ENCODE measurements at places on chromosomes 12 and 14.

DNA sequence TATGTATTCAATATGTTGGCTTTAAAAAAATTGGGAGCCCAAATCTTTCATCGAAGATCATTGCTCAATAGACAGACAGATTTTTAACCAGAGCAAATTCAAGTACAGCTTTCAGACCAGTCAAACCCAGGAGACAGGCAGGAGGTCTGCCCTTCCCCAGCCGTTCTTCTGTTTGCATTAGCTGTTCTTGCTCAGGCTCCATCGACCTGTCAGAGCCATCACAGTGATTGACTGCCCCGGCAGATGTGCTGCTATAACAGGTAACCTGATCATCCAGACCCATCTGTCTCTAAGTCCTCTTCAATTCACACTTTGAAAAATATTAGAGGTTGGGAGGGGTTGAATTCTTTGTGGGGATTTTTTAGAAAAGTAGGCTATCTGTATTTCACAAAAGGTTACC is 453.5 kb downstream of the FOXG1 start:
- DNase-seq = no peak

GRCh38 chr12:3032770-3033538 is 44.2 kb upstream of the TSPAN9 start:
- DNase-seq = no peak

DNA sequence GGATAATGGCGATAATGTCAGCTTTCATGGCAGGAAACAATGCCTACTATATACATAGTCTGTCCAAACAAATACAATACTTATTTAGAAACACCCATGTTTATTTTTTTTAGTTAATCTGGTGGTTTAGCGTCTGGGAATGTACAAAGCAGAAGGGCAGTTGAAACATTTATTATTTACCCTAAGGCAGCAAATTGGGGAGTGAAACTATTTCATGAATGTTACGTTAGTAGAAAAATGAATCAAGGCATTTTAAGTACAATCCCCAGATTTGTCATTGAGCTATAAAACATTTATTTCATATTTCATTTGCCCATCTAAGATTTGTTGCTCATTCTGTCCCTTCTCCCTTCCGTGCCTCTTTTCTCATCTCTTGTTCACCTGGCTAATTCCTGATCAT is 87.1 kb upstream of the ATF1 start:
- no peak for DNase-seq

DNA sequence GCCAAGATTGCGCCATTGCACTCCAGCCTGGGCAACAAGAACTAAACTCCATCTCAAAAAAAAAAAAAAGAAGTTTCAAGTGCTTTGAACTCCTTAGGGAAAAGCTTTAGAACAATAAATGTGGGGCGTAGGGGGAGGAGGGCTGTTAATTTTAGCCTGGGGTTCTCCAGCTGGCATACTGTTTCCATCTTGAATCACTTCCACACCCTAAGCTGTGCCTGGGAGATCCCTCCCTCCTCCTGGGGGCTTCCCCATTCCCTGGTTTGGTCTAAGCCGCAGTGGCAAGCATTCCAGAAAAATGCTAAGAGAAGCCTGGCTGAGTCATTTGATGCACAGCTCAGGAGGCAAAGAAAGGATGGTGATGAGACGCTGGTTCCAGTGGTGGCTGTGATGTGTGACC is 2.3 kb upstream of the ZNF384 start:
- no peak for DNase-seq

- DNase-seq = no peak
Measured at GRCh38 chr14:104644656-104645378, 40.2 kb upstream of the TMEM179 start.

DNA sequence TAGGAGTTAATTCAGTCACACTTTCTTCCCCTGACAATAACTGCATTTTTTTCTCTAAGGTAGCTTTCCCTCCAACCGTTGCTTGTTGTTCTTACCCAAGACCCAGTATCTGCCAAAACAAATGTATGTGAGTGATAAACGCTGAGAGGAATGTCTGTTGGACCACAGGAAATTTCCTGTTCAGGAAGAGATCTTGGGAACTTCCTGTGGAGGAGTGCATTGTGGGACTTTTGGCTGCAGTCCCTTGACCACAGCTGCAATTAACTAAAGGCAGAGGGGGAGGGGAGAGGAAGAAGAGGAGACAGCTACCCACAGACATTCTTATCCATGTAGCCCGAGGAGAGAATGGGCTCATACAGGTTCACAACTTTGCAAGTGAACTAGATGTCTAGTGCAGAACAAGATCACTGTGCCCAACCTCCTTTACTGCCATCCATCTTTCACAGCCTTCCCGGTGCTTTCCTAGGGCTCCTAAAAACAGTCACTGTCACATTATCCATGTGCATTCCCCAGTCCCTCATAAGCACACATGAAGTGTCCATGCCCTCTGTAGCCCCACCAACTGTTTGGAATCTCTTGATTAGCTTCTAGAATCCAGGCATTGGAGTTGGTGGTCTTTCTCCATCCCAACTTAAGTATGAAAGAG is 149.5 kb downstream of the ETV6 start:
- no peak for DNase-seq

DNA sequence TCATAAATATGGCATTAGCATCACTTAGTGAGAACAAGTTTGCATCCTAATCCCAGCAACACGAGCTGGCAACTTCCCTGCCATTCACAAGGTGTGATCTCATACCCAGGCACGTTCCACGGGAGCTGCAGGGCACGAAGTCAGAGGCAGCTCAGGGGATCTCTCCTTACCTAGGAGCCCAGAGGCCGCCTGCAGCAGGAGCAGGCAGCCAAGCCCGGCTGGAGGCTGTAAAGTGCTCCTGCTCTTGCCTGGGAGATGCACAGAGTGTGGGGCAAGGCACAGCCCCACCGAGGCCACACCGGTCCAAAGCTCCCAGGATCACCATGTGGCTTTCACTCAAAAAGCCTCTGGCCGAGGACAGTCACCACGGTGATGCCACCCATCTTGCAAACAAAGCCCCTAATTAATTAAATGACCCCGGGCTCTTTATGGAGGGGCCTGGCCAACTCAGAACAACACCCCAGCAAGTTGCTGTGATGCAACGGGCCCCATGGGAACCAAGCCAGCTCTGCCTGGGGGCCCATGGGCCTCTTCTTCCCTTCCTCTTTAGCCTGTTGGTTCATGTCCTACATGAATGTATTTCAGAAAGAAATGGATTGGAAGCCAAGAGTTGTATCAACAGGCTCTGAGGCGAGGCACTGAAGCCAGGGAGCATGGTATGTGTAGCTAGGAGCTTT is 26.5 kb downstream of the NUAK1 start:
- DNase-seq = no peak

GRCh38 chr12:42482041-42482747 is 107.4 kb downstream of the PRICKLE1 start:
- DNase-seq = no peak

- DNase-seq = no peak
Measured at GRCh38 chr12:95200128-95200894, 17.0 kb downstream of the FGD6 start.

GRCh38 chr12:93705237-93705636 is 28.1 kb downstream of the CRADD start:
- no peak for DNase-seq

- no peak for DNase-seq
Measured at GRCh38 chr12:57848208-57848607, 1.7 kb upstream of the CTDSP2 start.

GRCh38 chr14:59101476-59101875 is 87.0 kb upstream of the DAAM1 start:
- DNase-seq = no peak

DNA sequence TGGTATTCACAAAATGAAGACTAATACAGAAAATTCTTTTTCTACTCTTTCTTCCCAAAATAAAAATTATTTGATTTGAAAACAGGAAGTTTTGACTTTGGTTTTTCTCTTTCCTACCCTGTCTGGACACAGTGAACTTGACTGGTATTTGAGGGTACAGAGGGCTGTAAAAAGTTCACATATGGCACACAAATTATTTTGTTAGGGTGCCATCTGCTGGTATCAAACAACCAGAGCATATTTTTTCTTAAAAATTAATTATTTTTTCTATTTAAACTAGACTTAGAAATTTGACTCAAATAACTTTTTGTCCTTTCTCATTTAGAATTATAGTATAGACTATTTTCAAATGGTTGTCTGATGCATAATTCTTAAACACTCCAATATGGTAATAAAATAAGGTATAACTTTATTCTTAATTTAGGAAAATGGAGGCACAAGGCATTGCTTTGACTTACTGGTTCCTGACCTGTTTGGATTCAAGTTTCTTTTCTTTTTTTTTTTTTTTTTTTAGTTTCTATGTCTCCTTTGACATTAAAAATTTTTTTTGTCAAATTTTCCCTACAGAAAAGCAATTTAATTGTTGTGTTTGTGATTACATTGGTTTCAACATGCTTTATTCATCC is 390.6 kb downstream of the PRKD1 start:
- no peak for DNase-seq

DNA sequence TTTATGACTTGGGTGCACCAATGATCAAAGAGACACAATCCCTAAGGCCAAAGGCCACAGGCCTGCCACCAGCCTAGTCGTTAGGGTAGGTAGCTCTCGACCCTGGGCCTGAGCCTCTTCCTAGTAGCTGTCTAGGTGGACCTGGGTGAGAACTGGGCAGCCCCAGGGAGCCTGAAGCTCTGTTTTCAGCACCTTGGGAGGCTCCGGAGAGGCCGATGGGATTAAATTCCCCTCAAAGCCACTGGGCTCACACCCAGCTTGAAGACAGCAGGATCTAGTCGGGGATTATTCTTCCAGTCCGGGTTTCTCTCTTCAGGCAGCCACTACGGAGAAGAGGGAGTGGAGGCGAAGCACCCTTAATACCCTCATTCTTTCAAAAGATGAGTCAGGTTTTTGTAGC is 79.8 kb downstream of the TMEM260 start:
- DNase-seq = no peak

- DNase-seq = no peak
Measured at GRCh38 chr12:116431677-116432300, 127.4 kb upstream of the MAP1LC3B2 start.

DNA sequence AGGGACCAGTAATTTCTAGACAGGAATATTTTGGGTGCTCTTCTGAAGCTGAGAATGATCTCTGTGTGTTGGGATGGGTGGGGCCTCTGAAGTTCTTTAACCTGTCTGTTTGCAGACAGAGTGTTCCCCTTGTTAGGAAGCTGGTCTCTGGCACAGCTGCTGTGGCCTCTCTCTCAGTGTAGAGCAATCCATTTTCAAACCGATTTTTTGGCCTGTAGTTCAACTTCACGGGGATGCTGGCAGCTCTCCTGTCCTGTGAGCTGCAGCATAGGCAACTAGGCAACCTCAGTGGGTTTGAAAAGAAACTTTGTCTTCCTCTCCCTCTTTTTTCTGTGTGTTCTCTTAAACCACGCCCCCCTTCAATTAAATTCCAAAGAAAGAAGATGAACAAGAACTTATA is 69.1 kb downstream of the SMOC1 start:
- no peak for DNase-seq

DNA sequence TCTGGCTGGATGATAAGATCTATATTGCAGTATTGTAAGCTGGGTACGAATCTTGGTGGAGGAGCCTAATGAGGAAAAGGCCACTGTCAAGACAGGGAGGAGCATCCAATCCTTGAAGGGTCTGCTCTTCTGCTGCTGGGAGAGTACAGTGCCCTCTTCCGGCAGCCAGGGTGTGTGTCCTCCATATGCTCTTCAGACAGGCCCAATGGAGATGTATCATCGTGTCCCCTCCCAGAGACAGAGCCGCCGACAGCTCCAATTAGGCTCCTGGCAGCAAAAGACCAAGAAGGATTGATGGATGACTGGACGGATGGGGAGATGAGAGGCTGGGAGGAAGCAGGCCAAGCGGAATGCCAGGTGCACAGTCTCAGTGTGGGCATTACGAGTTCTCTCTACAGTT is 51.6 kb upstream of the PIWIL1 start:
- DNase-seq = no peak

DNA sequence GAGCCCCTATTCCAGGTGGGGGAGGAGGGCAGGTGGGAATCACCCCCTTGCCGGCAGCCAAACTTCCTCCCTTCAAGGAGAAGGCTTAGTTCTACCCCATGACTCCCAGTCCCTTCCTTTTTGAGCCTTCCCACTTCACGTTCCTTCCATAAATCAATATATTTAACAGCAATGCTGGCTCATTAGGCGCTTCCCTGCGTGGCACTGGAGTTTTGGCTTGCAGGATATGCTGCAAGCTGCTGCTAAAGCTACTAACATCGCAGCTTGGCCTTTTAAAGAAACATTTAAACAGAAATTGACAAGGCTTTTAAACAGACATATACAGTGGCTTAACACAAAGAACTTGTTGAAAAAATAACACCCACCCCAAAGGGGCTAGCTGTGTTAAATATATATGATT is 308.0 kb upstream of the FKBP4 start:
- no peak for DNase-seq

DNA sequence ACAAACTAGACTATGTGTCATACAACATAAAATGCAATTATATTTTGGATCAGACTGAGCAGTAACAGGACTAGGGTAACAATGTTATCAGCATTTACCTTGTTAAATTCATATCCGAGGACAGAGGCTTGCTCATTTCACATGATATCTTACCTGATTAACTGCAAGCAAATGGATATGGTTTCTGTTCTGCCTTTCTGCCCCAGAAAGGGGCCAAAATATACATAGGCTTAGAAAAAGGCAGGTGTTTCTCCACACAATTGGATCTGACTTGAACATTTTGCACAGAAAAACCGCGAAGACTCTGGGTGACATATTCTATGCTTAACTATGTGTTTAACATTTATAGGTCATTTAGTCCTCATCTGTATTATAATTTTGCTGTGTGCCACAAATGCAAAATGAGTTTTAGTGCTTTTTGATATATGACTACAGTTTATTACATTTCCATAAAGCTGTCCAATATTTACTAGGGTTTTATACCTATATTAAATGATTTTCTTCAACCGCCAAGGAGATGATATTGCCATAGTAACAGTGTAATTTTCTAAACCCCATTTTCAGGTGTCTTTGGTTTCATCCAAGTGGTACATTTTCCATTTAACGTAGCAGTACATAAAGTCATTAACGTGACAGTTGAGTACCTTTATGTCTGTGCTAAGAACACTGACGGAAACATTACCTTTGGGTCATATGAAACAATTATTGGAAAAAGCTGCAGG is 249.3 kb upstream of the KRR1 start:
- no peak for DNase-seq

GRCh38 chr12:109912855-109913321 is 12.8 kb downstream of the TCHP start:
- DNase-seq = no peak

- DNase-seq = no peak
Measured at GRCh38 chr12:46246021-46246700, 22.7 kb downstream of the SLC38A1 start.
